ENCODE measurements at places on chromosomes 12 and 14.

GRCh38 chr12:6934110-6934509 lies 6.4 kb downstream of the ATN1 start:
- no peak for DNase-seq

- DNase-seq, result no peak
Measured at GRCh38 chr14:83960832-83961512, 1569.0 kb upstream of the FLRT2 start.

DNA sequence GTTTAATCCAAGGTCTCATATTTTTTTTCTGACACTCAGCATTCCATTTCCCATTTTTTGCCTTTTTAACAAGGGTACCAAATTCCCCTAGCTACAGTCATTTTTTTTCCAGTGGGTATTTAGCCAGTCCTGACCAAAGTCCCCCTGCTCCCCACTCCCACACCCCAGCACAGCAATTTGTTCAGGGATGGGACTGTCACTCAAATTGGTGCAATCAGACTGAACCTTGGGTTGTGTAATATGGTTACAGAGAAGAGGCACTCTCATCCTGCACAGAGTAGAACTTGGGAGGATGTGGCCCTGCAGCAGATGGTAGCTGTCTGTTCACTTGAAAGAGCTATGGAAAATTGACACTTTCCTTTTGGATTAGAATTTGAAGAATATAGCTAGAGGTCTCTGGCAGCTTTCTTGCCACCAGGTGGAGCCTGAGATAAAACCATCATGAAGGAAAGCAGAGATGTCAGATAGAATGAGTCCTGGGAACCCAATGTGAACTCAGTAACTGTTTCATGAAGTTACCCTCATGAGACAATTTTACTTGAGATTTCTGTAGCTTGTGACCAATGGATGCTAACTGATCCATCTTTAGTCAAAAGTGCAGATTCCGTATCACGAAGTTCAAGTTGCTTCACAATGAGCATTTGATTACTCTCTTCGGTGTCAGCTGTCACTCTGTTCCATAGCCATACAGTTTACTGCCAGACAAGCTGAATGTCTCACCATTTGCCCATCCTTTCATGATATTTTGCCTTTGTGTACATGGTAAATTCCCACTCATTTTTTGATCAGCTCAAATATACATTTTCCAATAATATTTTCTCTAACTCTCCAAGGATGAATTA lies 394.0 kb upstream of the SYT1 start:
- DNase-seq, result no peak

DNA sequence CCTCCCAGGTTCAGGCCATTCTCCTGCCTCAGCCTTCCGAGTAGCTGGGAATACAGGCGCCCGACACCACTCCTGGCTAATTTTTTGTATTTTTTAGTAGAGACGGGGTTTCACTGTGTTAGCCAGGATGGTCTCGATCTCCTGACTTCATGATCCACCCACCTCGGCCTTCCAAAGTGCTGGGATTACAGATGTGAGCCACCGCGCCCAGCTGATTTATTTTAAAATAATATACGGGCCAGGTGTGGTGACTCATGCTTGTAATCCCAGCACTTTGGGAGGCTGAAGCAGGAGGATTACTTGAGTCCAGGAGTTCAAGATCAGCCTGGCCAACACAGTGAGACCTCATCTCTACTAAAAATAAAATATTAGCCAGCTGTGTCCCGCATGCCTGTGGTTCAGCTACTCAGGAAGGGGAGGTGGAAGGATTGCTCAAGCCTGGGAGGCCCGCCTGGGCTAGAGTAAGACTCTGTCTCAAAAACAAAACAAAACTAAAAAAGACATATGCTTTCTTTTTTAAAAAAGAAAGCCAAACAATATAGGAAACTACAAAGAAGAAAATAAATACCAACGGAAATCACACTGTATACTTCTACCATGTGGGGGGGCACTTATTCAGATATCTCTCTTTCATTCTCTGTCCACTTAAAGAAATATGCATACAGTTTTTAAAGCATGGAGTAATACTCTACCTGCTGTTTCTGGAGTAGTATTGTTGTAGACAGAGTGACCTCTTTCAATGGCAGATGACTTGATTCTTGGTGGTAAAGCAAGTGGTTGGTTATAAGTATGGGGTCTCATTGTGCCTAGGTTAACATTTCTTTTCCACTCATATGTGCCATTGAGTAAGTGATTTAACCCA lies 930 bp upstream of the MIA2 start:
- no peak for DNase-seq

DNA sequence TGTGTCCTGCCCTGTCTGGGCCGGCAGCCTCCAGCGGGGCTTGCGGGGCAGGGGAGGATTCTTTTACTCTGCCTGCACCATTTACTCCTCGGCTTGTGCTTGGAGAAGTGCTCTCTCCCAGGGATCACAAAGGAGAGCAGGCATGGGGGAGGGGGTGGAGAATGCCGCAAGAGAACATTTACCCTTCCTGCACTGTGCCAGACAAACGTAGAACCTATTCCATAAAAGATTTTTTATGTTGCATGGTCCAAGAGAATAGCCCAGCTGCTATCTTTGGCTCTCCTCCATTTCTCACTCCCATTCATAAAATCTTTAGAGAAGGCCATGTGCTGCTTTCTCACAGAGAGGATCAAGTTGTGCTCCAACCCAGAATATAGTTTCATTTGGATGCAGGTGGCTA lies 159.4 kb downstream of the SPTSSA start:
- DNase-seq, result no peak

DNA sequence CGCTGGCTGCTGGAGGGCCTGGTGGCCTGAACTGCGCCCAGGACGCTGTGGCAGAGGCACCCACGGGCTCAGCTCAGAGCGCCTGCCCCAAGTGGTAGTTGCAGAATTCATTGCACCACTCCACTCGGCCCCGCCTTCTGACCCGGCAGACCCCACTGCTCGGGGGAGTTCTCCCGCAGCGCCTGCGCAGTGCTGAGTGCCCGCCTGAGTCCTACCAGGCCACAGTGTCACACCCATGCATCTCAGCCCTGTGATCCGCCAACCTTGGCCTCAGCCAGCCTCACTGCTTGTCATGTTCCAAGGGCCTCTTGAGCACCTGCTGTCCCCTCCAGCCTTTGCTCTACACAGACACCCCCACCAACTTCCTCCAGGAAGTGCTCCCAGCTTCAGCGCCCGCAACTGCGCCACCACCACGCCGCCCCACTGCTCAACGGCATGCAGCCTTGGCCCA lies 12.2 kb downstream of the DEGS2 start:
- no peak for DNase-seq

DNA sequence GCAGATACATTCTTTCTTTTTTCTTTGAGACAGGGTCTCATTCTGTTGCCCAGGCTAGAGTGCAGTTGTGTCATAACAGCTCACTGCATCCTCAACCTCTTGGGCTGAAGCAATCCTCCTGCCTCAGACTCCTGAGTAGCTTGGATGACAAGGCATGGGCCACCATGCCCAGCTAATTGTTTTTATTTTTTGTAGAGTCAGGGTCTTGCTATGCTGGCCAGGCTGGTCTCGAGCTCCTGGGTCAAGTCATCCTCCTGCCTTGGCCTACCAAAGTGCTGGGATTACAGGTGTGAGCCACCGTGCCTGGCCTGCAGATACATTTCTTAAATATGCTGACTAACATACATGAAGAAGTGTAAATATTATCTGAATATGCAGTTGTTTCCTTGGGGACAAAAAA lies 115.8 kb downstream of the HECTD4 start:
- no peak for DNase-seq

DNA sequence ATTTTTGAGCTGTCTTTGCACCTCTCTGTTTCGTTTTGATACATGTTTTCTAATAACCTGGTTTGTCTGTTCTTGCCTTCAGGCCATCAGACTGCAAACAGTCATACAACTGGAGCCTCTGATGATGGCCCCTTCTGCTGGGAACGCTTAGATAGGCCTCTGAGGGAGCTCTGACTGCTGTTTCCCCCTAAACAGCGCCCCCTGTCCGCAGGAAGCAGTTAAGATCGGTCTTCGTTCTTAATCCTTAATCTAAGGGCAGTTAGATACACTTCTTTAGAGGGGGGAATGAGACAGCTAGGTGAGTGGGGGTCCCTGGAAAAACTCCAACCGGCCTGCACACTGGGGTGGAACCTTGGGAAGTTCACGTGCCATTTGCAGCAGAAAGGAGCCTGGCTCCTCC lies 1338.8 kb upstream of the SEL1L start:
- DNase-seq, result no peak

DNA sequence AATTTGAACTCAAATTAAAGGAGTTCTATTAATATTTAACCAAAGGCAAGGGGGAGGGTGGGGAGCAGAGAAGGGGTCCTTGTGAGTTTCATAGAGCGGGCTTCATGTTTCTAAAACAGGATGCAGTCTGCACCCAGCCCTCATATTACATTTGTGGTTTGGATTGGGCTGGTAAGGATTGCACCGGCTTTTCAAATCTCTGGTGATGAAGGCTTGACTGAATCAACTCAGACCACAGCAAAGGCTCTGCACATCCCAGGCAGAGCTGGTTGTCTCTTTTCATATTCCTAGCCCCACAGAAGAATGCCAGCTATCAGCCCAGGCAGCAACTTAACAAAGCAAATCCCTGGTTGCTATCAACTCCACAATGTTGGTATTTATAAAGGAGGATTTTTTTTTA lies 1221.4 kb downstream of the VRK1 start:
- no peak for DNase-seq

- DNase-seq, result no peak
Measured at GRCh38 chr12:109695416-109695815, 18.2 kb upstream of the FAM222A start.

GRCh38 chr12:49621651-49622500 lies 1.5 kb upstream of the PRPF40B start:
- no peak for DNase-seq

- DNase-seq, result no peak
Measured at GRCh38 chr14:67580336-67581171, 19.5 kb downstream of the PIGH start.

GRCh38 chr14:24032727-24033418 lies 18.9 kb upstream of the CARMIL3 start:
- DNase-seq, result no peak

DNA sequence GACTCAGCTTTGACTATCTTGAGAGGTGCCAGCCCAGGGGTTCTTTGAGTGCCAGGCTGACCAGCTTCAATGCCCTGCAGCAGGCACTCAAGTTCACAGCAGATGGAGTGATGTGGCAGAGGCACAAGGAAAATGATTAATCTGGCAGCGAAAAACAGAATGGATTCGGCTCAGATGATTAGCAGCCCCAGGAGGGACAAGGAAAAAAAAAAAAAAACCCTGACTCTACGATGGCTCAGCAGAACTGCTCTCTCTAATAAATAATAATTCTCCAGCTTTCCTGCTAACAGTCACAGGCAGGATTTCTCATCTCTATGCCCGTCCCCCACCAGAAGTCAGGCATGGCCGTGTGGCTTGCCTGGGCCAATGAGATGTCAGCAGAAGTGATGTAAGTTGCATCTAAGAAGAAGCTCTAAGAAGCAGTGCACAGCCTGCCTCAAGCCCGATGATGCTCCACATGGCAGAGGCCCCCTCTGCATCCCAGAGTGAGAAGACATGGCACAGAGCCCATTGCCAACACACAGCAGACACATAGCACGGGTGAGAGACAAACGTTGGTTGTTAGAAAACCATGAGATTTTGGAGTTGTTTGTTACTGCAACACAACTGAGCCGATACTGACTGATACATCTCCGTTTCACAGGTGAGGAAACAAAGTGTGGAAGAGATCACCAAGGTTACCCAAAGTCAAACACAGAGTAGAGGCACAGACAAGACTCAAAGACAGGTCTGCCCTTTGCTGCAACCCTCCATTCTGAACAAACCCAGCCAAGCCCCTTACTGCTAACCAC lies 111.0 kb downstream of the SCARB1 start:
- no peak for DNase-seq

- no peak for DNase-seq
Measured at GRCh38 chr14:84375235-84375634, 1154.7 kb upstream of the FLRT2 start.

DNA sequence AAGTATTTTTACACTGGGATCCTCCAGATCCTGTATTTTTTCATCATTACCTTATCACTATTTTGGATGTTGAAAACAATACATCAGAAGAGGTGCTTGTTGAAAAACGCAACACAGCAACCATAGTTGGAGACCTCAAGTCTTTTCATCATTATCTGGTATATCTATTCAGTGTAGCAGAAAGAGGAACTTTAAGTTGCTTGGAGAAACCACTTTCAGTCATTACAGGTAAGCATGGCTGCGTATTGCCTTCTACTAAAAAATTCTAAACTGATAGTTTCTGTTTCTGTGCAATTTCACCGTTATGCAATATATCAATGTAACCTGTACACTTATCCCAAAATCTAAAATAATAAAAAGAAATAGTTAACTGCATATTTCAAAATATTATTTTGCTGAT lies 32.2 kb upstream of the PTPRQ start:
- no peak for DNase-seq

- DNase-seq, result no peak
Measured at GRCh38 chr12:115667116-115667515, 610.4 kb downstream of the MED13L start.

GRCh38 chr12:1758376-1758775 lies 62.0 kb upstream of the LRTM2 start:
- no peak for DNase-seq

DNA sequence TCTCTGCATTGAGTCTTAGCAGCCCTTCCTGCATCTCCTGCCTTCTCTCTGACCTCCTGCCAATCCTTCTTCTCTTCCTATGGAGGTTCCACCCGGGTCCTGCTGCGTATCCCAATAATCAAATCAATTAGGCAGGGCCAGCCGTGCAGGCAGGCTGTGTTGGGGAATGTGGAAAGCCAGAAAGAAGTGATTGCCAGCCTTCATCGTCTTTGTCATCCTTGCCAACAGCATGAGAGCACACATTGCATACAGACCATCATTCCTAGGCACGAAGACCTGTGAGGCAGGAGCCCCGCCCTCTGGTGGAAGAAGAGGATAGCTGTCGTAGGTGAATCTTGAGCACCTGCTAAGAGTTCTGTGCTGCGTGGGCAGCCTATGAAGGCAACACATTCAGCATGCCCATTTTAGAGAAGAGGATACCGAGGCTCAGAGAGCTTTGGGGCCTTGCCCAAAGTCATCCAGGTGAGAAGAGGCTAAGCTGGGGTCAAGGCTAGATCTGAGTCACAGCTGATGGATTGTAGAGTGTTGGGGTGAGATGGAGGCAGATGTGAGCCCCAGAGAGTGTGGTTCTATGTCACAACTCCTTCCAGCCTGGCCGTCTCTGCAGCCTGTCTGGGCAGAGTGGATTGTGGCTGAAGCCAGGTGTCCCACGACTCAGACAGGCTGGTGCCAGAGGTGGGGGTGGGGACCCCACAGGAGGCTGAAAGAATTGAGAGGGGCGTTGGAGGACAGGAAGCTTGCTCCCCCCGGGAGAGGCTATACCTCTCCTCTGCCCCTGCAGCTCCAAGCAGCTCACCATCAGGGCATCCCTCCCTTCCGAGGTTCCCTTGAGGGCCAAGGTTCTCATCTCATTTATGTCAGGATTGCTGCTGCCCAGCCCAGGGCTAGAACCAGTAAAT lies 12.7 kb downstream of the C14orf132 start:
- DNase-seq, result no peak
